NCI-H1417 (cell line): ENCODE measurements at places on chromosomes 12 and 14.

DNA sequence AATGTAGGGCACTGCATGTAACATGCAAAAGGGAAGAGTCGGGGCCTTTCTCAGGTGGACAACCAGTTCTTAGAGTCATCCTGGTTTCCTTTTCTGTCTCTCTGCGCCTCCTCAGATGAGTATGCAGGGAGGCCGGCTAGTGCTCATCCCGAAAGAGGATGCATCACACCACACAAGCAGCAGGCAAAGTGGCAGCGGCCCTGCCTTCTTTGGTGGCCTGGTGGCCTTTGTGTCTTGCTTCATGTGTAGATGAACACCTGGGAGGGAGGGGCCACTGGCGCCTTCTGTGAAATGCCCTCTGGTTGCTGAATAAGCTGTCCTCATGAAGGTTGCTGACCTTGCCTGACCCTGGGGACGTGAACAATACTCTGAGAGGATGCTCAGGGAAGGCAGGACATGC lies 18.0 kb downstream of the SLC24A4 start:
- no peak for DNase-seq

DNA sequence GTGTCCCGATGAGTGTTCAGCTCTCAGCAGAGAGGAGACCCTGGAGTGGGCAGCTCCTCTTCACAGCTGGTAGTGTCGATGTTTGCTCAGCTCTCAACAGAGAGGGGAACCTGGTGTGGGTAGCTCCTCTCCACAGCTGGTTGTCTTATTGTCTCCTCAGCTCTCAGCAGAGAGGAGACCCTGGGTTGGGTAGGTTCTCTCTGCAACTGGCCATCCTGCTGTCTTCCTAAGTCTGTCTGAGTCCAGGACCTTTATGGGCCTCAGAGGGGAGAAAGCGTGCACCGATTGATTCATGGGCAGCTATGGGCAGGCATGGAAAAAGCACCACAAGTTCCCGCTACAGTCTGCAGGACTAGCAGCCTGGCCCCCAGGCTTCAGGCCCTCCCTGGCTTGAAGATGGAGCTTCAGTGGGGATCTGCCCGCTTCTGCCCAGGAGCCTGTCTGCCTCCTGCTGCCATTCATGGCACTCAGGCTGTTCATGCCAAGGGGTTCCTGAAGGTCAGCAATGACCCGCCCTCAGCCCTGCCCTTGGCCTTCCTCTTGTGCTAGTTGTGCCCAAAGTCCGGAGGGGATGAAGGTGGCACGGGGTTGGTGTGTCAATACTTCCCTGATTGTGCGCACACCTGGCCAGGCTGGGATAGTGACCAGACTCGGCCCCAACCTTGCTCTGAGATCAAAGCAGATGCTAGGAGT lies 224.2 kb downstream of the KCNC2 start:
- no peak for DNase-seq

GRCh38 chr14:74684434-74684833 lies 28.4 kb downstream of the AREL1 start:
- DNase-seq, result no peak

DNA sequence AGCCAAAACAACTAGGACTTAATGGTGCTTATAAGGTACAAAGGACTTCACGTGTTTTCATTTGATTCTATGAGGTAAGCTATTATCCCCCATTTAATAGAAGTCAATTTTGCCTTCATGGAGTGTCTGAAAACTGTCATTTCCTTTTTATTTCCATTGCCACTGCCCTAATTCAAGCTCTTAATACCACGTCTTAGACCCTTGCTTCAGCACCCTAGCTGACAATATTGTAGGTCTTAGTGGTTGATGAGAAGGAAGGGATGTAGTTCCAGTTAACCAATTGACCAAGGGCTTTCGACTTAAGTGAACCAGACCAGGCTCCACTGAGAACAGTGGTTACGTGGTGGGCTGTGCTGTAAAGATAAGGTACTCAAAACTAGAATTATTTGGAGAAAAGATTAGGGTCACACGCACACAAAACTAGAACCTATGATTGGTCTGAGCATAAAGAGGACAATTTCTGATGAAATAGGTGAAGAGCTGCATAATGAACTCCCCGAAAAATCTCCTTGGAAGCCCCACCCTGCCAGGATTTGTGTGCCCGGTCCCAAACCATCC lies 9.6 kb upstream of the ASIC1 start:
- DNase-seq, result no peak

- no peak for DNase-seq
Measured at GRCh38 chr12:45775964-45776363, 46.5 kb downstream of the ARID2 start.

- DNase-seq, result no peak
Measured at GRCh38 chr14:61416591-61416990, 95.2 kb downstream of the PRKCH start.

GRCh38 chr14:64604881-64605280 lies 55.1 kb downstream of the PPP1R36 start:
- DNase-seq, result peak; percentile 22

DNA sequence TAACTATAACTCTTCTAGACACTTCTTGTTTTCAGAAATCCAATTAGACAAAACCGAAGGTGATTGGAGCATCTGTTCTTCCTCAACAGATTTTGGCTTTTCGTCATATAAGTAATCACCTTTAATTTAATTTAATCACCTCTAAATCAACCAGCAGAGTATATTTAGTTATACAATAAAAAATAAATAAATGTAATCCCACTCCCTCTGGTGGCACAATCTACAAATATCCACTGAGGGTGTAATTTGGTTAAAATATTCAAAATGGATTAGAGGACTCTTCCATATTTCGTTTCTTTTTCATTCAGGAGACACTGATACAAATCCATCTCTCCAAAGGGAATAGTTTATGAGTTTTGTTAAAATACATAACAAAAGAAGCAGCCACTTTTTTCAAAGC lies 18.3 kb upstream of the SLC35F4 start:
- peak; percentile 53 for DNase-seq

GRCh38 chr14:22747769-22748168 lies 18.7 kb upstream of the OXA1L start:
- no peak for DNase-seq

DNA sequence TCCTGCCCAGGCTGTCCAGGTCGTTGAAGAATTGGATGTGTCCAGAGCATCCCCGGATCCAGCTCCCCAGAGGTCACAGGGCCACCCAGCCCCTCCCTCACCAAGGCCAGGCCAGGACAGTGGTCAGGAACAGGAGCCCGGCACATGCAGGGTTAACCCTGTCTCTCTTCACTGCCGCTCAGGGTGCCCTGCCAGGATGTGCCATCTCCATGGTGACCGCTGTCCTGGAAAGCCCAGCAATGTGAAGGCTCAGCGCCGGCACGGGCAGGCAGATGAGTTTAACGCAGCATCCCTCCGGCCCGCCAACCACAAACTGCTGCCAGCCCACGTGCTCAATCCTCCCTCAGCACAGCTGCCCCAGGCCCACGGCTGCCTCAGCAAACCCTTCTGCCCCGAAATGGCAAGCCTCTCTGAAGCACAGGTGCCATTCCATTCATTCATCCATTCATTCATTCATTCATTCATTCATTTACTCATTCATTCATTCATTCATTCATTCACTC lies 4.4 kb downstream of the TMEM179 start:
- DNase-seq, result peak; percentile 92

DNA sequence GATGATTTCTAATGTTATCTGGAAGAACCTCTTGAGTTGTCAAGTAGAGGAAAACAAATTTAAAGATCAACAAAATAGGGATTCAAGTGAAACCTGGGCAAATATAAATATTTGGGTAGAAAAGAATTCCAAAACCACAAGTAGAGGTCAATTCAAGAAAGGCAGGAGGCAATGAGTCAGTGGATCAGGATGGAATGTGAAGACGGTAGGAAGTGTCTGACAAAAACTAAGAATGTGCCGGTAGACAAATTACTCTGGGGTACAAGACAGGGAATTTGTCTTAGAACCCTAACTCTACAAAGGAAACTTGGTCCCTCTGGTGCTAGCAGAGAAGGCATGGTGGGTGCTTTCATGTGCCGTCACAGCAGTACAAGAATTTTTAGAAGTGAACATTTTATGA lies 13.6 kb downstream of the ABCD2 start:
- no peak for DNase-seq

GRCh38 chr14:106837870-106838269 lies 1311.5 kb downstream of the TMEM121 start:
- DNase-seq, result no peak

GRCh38 chr12:68587448-68587873 lies 23.2 kb upstream of the RAP1B start:
- no peak for DNase-seq

DNA sequence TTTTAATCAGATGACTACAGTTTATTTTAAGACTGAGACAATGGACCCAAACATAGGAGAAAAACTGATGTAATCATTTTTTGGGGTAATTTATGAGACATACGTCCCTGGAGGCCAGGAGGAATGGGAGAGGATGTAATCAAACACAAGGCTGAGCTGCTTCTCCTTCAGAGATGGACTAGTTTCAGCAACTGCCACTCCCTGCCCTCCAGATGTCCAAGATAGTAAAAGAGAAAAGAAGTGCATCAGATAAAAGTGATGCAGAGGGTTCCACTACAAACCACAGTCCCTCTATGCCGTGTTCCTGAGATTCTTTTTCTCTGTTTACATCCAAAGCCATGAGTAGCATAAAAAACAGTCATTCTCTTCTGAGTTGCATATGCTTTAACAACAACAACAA lies 101.1 kb downstream of the DACT1 start:
- DNase-seq, result no peak

DNA sequence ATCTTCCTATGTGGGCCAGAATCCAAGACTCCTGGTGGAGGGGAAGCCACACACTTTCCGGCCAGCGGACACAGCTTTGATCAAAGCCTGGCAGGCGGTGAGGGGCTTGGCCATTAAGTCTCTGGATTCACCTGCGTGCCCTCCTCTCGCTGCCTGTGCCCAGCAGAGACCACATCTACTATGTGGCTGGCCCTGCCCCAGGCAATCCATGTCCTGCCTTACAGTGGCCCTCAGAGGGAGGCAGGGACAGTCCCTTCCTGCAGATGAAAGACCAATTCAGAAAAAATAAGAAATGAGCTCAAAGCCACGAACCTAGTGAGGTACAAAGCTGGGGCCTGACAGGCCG lies 82.7 kb upstream of the GPR68 start:
- DNase-seq, result no peak

DNA sequence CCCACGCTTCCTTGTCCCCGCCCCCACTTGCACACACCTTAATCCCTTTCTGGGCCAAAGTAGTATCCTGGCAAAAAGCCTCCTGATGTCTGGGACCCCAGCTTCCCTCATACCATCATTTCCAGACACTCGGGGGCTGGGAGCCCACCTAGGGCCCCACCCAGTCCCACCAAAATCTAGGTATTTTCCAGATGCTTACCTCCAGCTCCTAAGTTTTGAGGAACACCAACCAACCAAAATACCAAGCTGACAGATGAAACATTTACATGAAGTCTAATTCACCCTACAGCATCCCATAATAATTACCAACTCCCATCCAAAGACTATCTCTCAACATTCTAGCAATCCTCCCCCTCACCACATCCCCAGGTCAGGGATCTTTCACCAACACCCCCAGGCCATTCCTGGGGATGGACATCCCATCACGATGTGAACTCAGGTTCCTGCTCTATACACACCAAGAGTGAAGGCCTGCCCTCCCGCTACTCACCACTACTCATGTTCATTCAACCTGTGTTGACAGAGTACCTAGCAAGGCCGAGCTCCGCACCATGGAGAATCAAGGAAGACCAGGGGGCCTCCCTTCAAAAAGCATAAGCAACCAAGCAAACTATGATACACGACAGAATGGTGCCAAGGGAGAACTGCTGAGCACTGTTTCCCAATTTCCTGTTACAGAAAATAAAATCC lies 1.6 kb upstream of the CHD4 start:
- DNase-seq, result no peak

GRCh38 chr12:25242981-25243679 lies 7.6 kb downstream of the KRAS start:
- no peak for DNase-seq

GRCh38 chr14:61653507-61653906 lies 41.8 kb upstream of the HIF1A start:
- DNase-seq, result no peak
